Urinary bladder (tissue), 4 donors: ENCODE measurements at places on chromosomes 16 and 17. TPM values are rescaled to one million over a fixed set of nuclear protein-coding genes. Genes with fewer than 3 reads are reported as not detected.

GRCh38 chr16:24986512-24987303 is 28.5 kb downstream of the ARHGAP17 start:
- no peak for DNase-seq

GRCh38 chr17:68507576-68507975 is 4.7 kb upstream of the PRKAR1A start:
- DNase-seq: no peak

- no peak for DNase-seq
Measured at GRCh38 chr17:44840936-44841335, 6.7 kb upstream of the HIGD1B start.

- DNase-seq: peak; percentile 76
Measured at GRCh38 chr17:1515640-1516387, 598 bp downstream of the INPP5K start.

DNA sequence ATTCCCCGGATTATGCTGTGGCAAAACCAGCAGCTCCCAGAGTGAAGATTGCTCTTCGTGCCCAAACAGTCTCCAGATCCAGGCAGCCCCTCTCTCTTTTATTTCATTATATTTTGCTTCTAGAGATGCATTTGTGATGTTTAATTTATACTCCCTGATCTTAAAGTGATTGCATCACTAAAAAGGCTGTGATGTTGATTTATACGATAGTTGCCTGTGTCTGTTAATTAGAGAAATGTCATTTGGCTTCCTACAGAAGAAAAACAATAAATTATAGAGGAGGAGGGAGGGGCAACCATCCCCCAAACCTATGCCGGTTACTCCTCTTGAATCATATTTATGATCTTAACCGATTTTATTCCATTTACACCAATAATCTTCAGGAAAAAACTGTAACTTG is 615.3 kb downstream of the TOX3 start:
- no peak for DNase-seq

- DNase-seq: no peak
Measured at GRCh38 chr16:4522051-4522581, 16.5 kb downstream of the CDIP1 start.

DNA sequence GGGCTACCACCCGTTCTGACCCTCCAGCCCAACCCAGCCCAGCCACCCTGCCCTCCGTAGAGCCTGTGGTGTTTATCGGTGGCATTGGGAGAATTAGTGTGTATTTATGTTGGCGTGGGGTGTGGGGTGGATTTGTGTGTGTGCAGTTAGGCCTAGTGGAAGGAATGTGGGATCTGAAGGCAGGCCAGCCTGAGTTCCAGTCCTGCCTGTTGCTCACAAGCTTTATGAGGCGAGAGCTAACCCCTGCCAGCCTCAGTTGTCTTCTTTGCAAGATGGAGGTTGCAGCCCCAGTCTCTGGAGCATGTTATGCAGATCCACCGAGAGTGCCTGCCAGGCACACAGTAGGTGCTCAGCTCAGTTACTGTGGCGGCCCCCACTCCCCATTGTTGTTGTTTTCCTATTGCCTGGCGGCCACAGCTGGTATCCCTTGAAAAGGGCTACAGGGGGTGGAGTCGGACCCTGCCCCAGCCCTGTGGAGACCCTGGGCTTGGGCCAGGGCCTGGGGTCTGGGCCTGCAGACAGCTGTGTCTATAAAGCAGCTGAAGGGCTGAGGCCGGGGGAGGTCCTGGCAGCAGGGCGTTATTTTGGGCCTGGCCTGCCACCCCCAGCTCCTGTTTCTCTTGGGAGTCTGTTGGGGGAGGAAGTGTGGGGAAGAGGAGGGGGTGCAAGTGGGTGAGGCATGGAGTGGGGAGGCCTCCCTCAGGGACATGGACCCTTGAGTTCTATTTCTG is 5.1 kb downstream of the ERBB2 start:
- no peak for DNase-seq

DNA sequence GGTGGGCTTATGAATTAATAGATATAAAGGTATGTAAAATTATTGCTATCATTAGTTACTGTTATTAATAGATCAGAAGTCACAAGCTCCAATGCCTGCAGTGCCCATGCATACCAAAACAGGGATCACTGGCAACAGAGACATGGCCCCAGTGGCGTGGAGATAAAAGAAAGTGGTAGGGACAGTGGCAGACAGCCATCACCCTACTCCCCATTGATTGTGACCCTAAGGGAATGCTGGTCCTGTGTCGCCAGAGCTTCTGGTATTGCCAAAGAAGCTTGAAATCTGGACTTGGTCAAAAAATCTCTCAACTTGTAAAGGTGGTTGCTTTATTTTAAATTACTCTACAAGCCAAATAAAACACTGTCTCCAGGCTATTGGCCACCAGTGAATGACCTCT is 279.1 kb downstream of the IRX3 start:
- DNase-seq: no peak

Gene OSGIN1
- 0.21 TPM for total RNA-seq

Gene TXNL4B
- total RNA-seq: 16.2 TPM

Gene SLC47A1
- 0.53 TPM for total RNA-seq

Gene ARHGAP23
- total RNA-seq: 53.8 TPM

Gene P3H4
- 32.1 TPM for total RNA-seq
